ENCODE measurements at places on chromosomes 6 and 20.

GRCh38 chr20:11188843-11189603 is 515.2 kb upstream of the JAG1 start:
- no peak for DNase-seq

- no peak for DNase-seq
Measured at GRCh38 chr6:1763404-1763803, 153.7 kb downstream of the FOXC1 start.

DNA sequence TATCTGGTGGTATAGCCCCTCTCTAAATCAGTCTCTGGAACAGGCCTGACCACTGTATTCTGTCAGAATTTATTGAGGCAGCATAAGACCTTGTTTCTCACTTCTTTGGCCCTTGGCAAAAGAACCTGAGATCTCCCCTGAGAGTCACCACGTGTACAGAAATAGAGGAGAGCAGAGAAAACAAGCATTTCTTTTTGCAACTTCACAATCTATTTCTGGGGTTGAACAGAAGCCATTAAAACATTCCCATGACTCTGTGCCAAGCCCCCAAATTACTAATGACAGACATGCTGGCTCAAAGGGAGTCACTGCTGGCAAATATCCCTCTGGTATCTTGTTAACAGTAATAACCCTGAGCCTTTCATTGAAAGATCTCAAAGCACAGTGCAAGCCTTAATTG is 395.3 kb downstream of the MAFB start:
- no peak for DNase-seq

DNA sequence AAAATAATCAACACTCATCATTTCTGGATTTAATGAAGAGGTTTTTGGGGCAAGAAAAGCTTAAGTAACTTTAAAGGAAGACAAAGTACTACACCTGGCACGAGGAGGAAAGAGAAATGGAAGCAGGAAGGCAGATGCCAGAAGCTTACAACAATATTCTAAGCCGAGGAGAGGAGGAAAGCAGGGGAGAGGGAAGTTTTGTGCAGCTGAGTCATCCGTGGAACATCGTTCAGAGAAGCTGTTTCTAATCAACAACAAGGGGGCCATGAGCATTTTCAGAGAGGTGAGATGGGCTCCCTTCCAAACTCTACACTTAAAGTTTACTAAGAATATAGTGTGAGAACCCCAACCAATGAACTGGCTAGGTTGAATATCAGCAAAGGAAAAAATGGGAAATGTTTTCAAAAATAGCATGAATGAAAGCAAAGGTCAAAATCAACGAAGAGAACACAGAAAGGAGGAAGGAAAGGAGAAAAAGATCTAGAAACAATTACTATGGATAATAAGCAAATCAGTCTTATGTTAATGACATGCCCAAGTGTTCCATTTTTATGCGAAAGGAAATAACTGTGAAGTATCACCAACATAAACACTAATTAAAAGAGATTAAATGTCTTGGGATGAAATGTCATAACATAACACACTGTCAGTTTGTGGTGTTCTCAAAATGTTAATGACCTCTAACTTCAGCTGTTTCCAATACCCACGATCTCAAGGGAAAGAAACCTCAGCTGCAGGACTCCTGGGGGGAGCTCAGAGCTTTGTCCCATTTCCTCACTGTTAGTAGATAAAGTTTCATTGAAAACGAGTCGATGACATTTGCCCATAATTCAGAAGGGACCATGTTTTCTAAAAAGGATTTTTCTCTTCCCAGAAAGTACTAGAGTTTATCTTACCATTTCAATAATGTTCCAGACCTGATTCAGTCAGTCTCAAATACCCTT is 203.4 kb upstream of the STXBP5 start:
- no peak for DNase-seq

- no peak for DNase-seq
Measured at GRCh38 chr6:136226674-136227377, 23.3 kb downstream of the MTFR2 start.

DNA sequence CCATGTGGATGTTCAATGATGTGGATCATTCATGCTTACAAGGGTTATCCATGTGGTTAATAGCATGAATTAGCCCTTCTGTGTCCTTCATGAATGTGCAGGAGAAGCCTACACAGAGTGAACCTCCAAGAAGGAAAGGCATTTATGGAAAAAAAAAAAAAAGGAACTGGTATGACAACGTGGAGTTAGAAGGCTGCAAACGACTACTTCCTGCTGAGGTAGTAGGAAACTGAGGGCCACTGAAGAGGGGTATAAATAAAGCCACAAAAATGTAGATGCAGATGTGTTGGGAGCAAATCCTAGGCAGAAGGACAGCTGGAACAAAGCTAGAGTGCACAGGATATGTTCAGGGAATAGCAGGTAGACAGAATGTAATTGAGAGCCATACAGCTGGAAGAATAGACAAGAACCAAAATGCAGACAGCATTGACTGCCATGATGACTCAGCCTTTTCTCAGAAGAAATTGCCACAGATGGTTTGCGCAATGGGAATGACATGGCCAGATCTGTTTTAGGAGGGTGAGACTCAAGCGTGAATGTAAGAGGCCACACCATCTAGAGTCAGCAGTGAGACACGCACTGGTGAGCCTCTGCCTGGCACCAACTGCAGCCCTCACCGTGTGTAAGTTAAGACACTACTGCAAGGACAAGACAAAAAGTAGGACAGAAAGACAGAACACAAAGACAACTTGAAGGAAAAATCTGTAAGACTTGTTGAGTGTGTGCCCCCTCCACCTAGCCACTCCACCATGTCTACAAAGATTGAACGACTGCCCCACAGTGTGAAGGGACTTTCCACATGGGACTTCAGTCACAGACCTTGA is 79.8 kb downstream of the KIF13A start:
- peak; percentile 22 for DNase-seq

DNA sequence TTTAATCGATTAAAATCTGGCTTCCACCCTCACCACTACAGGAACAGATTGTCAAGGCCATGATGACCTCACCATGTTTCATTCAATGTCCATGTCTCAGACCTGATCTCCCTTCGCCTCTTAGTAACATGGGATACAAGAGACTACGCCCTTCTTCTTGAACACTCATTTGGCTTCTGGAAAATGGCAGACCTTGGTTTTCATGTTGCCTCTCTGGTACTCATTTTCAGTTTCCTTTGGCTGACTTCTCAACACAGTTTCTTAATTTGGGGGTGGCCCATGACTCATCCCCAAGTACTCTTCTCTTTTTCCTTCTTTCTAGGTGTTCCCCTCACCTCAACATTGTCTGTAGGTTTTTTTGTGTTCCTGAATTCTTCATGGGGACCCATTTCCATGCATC is 22.7 kb downstream of the TMX4 start:
- no peak for DNase-seq

DNA sequence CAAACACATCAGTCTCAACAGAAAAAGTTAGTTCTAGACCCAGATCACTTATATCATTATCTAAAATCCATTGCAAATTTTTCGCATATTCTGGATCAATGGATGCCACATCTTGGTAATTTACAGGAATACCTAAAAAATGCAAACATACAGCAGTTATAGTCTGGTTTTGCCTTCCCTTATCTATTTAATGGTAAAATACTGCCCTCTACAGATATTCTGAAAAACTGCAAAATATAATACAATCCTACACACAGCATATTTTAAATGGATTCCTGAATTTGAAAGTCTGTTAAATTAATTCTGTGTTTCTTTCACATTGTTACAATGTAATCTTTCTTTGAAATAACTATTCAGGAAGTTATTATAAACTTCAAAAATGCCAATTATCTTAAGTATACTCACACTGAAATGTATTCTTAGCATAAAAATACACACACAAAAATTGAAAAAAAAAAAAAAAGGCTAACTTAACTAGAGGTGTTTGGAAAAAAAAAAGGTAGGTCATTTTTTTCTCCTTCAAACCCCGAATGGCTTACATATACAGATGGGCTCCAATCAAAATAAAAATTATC is 88.4 kb downstream of the HACE1 start:
- DNase-seq = no peak

DNA sequence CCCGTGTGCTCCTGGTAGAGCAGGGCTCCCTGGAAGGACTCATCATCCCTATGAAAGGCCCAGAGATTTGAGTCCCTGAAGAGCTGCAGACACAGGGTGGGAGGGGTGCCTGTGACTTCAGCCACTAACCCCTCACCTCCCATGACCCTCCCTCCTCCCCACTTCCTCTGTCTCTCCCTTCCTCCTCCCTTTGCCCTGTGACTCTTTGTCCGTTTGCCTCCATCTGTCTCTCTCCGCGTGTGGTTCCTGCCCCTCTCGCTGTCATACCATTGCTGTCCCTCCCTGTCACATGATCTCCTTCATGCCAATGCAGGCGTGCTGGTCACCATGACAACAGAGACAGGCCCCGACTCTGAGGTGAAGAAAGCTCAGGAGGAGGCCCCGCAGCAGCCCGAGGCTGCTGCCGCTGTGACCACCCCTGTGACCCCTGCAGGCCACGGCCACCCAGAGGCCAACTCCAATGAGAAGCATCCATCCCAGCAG is 19.0 kb downstream of the EPB41L1 start:
- DNase-seq = no peak

DNA sequence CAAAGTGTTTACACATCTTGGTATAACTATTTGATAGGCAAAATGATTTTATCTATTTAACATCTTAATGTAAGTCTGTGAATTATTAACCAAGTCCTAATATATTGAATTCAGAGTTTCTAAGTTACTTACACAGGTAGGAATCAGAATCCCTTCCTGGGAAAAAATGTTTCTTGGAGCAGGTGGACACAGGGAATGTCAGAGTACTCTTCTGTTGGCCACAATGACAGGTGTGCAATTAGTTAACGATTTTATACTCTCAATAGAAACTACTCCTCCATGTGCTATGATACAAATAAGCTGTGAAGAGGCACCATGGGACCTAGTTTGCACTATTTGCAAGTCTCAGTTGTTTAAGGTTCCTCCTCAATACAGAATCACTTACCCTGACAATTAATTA is 821 bp upstream of the TAAR5 start:
- DNase-seq = no peak

- DNase-seq = no peak
Measured at GRCh38 chr6:117200067-117200466, 65.3 kb upstream of the VGLL2 start.

- no peak for DNase-seq
Measured at GRCh38 chr6:12039540-12040459, 27.7 kb downstream of the HIVEP1 start.

DNA sequence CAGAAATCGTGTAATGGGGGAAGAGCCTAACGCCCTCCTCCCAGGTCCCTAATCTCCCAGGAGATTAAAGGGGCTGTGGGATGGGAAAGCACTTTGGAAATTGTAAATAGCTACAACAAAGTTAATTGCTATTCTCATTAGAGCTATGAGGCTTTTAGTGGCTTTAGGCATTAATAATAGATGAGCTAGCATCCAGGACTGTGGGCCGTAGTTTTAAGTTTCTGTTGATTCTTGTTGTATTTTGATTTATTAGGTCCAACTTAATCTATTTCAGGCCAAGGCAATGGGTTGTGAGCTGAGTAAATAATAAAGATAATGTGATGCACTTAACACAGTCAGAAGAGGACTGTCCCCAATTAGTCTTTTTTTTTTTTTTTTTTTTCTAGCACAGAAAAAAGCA is 67.7 kb downstream of the ANKRD6 start:
- no peak for DNase-seq

- DNase-seq = peak; percentile 46
Measured at GRCh38 chr20:59515013-59515905, 89.1 kb upstream of the PHACTR3 start.

DNA sequence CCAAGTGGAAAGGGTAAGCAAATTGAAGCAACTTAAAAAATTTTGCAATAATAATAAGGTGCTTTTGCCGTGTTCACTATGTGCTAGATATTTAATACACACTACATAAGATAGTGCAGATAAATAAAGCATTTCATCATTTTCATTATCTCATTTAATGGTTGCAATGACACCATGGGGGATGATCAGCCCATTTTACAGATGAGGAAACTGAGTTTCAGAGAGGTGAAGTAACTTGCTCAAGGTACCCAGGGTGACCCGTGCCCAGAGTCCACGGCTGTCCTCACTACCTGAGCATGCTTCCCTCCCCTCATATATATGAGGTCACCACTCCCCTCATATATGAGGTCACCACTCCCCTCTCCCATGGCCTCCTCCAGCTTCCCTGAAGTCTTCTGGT is 7.5 kb upstream of the KCNK5 start:
- DNase-seq = no peak
